Cardiac fibroblast (primary cell): ENCODE measurements at places on chromosomes 3 and 15.

DNA sequence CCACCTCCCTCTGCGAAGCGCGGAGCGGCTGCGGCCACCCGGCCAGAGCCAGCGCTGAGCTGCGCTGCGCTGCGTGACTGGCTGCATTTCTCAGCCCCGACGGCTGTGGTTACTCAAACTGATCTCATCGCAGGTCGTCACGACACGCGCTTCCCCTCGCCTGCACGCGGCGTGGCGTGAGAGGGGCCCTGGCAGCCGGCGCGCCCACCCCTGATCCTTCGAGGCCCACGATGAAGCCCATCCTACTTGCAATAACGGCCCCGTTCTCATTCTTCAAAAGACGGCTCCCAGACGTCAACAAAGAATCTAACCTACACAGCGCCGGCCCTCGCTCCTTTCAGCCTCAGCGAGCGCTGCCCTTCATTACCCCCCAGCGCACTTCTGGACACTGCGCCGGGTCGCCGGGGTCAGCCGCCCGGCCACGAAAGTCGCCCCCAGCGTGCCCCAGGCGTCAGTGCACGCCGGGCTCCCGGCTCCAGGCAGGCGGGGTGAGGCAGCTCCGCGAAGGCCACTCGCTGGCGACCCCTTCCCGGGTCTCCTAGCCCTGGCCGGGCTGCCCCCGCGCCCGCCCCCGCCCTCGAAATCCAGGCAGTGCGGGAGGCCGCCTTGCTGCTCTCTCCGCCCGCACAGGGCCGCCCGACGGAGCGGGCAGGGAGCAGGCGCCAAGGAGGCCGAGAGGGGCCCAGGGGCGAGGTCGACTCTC, 9.9 kb upstream of the LEKR1 start:
- DNase-seq, result peak; percentile 40

DNA sequence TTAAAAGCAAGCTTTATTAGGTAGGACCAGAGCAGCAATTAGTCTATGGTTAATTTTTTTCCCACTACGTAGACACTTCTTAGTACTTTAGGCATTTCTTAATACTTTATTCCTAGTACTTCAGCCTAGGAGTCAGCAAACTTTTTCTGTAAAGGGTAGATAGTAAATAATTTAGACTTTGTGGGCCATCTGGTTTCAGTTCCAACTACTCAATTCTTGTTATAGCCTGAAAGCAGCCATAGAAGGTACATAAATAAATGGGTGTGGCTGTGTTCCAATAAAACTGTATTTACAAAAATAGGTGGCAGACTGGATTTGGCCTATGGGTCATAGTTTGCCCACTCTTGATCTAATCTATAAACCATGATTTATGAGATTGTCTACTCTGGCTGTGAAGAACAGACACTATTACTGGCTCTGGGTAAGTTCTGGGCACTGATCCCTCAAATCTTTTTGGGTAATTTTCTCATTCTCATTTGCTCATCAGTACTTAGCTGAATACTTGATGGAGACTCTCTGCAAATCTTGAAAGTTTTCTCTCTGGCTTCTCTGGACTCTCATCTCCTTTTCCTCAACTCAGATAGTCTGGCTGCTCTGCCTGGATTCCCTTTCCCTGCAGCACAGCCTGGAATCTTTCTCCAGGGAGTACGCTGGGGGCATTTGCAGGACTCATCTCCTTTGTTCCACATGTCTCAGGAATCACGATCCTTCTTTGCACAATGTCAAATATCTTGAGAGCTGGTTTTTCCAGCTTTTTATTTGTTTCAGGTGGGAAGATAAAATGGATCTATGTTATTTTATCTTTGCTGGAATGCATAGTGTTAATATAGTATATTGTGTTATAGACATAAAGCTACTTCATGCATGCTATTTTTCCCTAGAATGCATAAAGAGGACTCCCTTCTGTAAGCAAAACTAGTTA, 524.8 kb upstream of the TBL1XR1 start:
- DNase-seq, result no peak

GRCh38 chr15:40282147-40282868, 556 bp downstream of the ANKRD63 start:
- peak; percentile 24 for DNase-seq

- no peak for DNase-seq
Measured at GRCh38 chr15:57387564-57388076, 11.3 kb downstream of the CGNL1 start.

- peak; percentile 89 for DNase-seq
Measured at GRCh38 chr3:112786002-112786590, 60.6 kb downstream of the CD200R1L start.
